ENCODE measurements at places on chromosomes 5 and 9. TPM values are rescaled to one million over a fixed set of nuclear protein-coding genes. Genes with fewer than 3 reads are reported as not detected.
A peak's percentile ranks its signal among the peaks of the same experiment; 100 is the strongest.

DNA sequence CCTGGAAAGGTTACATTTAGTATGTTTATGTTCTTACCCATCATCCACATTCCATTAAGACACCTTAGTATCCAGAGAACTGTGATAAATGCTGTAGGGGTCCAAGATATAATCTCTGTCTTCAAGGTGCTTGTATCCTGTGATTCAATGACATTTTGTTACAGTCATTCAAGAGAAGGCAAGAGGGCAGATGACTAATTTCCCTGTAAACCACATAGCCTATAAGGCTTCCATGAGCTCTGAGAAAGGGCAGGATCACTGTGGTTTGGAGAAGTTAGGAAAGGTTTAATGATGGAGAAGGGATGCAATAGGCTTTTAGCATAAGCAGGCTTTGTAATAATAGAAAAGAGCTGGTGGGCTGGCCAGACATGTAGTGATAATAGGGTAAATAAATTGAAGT, 40.0 kb downstream of the PAPPA start:
- no peaks in the 10 kb centered on the region for H3K4me1 ChIP-seq
- no peak overlapping the region for H3K27ac ChIP-seq
- H3K36me3 ChIP-seq, result no peaks in the 10 kb centered on the region
- H3K27me3 ChIP-seq, result no peaks in the 10 kb centered on the region
- DNase-seq, result no peak
- H3K4me3 ChIP-seq, result no peak overlapping the region

GRCh38 chr5:95327211-95327610, 42.3 kb upstream of the MCTP1 start:
- H3K27ac ChIP-seq, result no peak overlapping the region
- no peaks in the 10 kb centered on the region for H3K27me3 ChIP-seq
- H3K4me1 ChIP-seq, result no peaks in the 10 kb centered on the region
- DNase-seq, result peak; percentile 2
- no peaks in the 10 kb centered on the region for H3K36me3 ChIP-seq

- no peaks in the 10 kb centered on the region for H3K27me3 ChIP-seq
- H3K36me3 ChIP-seq, result no peaks in the 10 kb centered on the region
- DNase-seq, result no peak
- H3K4me3 ChIP-seq, result no peak overlapping the region
- H3K27ac ChIP-seq, result peak overlapping the region; percentile 40
- peaks cover 48% of the 10 kb centered on the region for H3K4me1 ChIP-seq
Observed at GRCh38 chr5:140251527-140251973, 51.4 kb downstream of the PFDN1 start.

- peaks cover 18% of the 10 kb centered on the region for H3K27me3 ChIP-seq
- H3K4me3 ChIP-seq, result no peak overlapping the region
- no peak for DNase-seq
- peaks cover 32% of the 10 kb centered on the region for H3K4me1 ChIP-seq
- no peaks in the 10 kb centered on the region for H3K36me3 ChIP-seq
Observed at GRCh38 chr9:136745389-136746154, 2.8 kb downstream of the LCN6 start.

DNA sequence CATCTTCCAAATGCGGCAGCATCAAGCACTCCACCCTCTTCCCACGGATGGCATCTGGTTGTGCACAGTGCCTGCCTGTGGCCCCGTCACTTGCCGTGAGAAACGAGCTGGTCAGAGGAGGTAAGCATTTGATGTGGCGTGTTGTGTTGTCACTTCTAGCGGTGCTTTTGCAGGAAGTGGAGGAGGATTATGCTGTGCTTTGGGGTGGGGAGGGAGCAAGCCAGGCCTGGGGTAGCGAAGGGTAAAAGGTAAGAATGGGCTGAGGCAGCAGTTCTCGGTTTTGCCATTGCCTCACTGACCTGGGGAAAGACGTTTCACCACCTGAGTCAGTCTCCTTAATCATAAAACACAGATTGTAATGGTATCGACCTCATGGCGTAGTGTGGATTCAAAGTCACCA, 2.3 kb upstream of the POMT1 start:
- H3K4me3 ChIP-seq, result no peak overlapping the region
- no peak overlapping the region for H3K27ac ChIP-seq
- peaks cover 21% of the 10 kb centered on the region for H3K4me1 ChIP-seq
- DNase-seq, result no peak

GRCh38 chr9:35858458-35858857, 11.7 kb downstream of the OR13J1 start:
- H3K4me1 ChIP-seq, result no peaks in the 10 kb centered on the region
- no peak overlapping the region for H3K27ac ChIP-seq
- no peaks in the 10 kb centered on the region for H3K36me3 ChIP-seq
- DNase-seq, result no peak

DNA sequence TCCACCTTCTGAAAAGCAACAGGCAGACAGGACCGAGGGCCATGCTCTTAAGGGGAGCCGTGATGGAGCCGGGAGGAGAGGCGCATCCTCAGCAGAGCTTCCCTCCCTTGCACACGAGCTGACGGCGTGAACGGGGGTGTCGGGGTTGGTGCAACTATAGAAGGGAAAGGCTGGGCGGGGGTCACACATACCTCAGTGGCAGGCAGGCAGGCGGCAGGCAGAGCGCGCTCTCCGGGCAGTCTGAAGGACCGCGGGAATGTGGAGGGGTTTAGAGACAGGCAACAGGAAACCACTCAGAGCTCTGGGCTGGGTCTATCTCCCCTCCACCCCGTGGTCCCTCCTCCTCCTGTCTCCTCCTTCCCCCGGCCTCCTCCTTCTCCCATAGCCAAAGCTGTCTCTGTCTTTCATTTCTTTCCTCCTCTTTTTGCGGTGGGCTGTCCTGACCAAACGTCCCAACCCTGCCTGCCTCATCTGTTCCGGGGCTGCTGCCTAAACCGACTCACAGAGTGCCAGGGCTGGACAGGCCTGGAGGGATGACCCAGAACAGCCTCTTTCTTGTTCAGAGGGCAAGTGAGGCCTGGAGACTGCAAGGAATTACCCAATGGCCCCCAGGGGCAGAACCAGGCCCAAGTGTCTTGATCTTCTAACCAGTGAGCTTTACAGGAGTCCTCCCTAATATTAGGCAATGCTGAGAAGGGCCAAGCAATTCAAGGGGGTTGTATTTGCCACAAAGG, at the start of gene SPARC:
Gene SPARC, minus strand, starts transcription at position 242 of the 734 bp plus-strand sequence. CDS start 10,727 bp downstream, outside the sequence.
- peak within 1 kb of the TSS; percentile 91 for H3K27ac ChIP-seq
- no peaks in the 10 kb centered on the region for H3K36me3 ChIP-seq
- H3K27me3 ChIP-seq, result no peaks in the 10 kb centered on the region

- H3K4me1 ChIP-seq, result peaks cover 50% of the 10 kb centered on the region
- peak; percentile 89 for DNase-seq
- H3K4me3 ChIP-seq, result peak overlapping the region; percentile 47
- H3K27me3 ChIP-seq, result no peaks in the 10 kb centered on the region
- H3K27ac ChIP-seq, result peak overlapping the region; percentile 54
- H3K36me3 ChIP-seq, result no peaks in the 10 kb centered on the region
Observed at GRCh38 chr5:107673368-107674136, 2.8 kb upstream of the EFNA5 start.

- H3K27ac ChIP-seq, result no peak overlapping the region
- DNase-seq, result no peak
- H3K36me3 ChIP-seq, result no peaks in the 10 kb centered on the region
- H3K27me3 ChIP-seq, result no peaks in the 10 kb centered on the region
Observed at GRCh38 chr5:14251733-14252132, 108.6 kb downstream of the TRIO start.

DNA sequence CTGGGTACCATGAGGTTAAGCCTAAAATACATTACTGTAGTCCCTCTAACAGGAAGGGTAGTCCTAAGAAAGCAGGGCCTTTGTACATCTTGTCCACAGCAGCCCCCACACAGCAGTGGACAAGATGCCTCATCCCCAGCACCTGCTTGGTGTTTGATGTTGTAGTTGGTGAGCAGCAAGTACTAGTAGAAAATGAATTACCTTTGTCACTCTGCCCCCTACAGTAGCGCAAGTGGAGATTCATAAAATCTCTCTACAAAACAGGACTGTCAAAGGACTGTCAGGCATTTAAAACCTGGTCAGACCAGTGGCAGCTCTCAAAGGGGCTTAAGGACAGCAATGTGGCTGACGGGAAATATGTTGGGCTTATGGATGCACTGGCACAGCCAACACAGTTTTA, 122.5 kb downstream of the TMEM174 start:
- no peak overlapping the region for H3K27ac ChIP-seq
- no peaks in the 10 kb centered on the region for H3K27me3 ChIP-seq
- H3K4me1 ChIP-seq, result peaks cover 17% of the 10 kb centered on the region
- H3K4me3 ChIP-seq, result no peak overlapping the region

DNA sequence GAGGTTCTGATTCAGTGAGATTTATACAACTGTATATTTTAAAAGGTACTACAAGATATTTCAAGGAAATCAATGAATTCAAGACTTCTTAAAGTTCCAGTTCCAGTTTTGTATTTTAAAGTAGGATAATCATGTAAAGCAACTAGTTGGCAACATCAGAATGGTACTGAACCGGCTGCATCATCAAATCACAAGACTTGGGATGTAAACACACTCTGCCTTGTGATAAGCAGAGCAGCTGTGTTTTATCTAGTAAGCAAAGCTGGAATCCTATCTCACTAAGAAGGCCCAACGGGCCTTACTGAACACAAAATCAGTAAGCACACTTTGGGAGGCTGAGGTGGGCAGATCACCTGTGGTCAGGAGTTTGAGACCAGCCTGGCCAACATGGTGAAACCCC, 327.2 kb upstream of the NREP start:
- no peak for DNase-seq
- no peak overlapping the region for H3K4me3 ChIP-seq
- H3K27ac ChIP-seq, result no peak overlapping the region
- H3K36me3 ChIP-seq, result no peaks in the 10 kb centered on the region
- H3K4me1 ChIP-seq, result no peaks in the 10 kb centered on the region
- H3K27me3 ChIP-seq, result no peaks in the 10 kb centered on the region

- no peak for DNase-seq
- no peaks in the 10 kb centered on the region for H3K36me3 ChIP-seq
- peaks cover 20% of the 10 kb centered on the region for H3K4me1 ChIP-seq
- no peaks in the 10 kb centered on the region for H3K27me3 ChIP-seq
- no peak overlapping the region for H3K4me3 ChIP-seq
Observed at GRCh38 chr5:124341066-124341858, 405.2 kb downstream of the ZNF608 start.

DNA sequence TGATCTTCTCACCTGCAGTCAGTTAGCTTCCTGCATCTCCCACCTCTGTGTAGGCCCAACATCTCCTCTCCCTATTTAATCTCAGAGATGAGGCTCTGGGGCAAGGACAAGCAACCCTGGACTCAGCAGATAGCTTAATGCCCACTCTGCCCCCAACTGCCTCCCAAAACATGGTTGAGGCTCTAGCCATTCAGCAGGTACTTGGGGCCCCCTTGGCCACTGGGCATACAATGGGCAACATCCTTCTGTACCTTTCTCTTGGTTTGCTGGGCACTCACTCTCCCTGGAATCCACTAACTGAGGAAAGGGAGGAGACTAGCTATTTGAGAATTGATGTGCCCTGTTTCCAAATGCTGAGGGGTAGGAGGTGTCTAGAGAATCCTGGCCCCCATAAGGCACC, 9.4 kb downstream of the IGIP start:
- H3K27me3 ChIP-seq, result no peaks in the 10 kb centered on the region
- H3K27ac ChIP-seq, result no peak overlapping the region
- no peak overlapping the region for H3K4me3 ChIP-seq
- DNase-seq, result no peak
- H3K4me1 ChIP-seq, result peaks cover 26% of the 10 kb centered on the region

GRCh38 chr5:143440448-143441115, 37.1 kb upstream of the NR3C1 start:
- no peaks in the 10 kb centered on the region for H3K27me3 ChIP-seq
- no peak overlapping the region for H3K4me3 ChIP-seq
- H3K27ac ChIP-seq, result no peak overlapping the region

GRCh38 chr5:72015103-72015548, 92.1 kb upstream of the MAP1B start:
- no peak overlapping the region for H3K4me3 ChIP-seq
- H3K27me3 ChIP-seq, result no peaks in the 10 kb centered on the region
- H3K27ac ChIP-seq, result no peak overlapping the region
- no peaks in the 10 kb centered on the region for H3K36me3 ChIP-seq

- DNase-seq, result no peak
- H3K27me3 ChIP-seq, result no peaks in the 10 kb centered on the region
- H3K4me1 ChIP-seq, result no peaks in the 10 kb centered on the region
- H3K27ac ChIP-seq, result no peak overlapping the region
- H3K36me3 ChIP-seq, result no peaks in the 10 kb centered on the region
- no peak overlapping the region for H3K4me3 ChIP-seq
Observed at GRCh38 chr5:127079994-127080491, 6.7 kb upstream of the C5orf63 start.

DNA sequence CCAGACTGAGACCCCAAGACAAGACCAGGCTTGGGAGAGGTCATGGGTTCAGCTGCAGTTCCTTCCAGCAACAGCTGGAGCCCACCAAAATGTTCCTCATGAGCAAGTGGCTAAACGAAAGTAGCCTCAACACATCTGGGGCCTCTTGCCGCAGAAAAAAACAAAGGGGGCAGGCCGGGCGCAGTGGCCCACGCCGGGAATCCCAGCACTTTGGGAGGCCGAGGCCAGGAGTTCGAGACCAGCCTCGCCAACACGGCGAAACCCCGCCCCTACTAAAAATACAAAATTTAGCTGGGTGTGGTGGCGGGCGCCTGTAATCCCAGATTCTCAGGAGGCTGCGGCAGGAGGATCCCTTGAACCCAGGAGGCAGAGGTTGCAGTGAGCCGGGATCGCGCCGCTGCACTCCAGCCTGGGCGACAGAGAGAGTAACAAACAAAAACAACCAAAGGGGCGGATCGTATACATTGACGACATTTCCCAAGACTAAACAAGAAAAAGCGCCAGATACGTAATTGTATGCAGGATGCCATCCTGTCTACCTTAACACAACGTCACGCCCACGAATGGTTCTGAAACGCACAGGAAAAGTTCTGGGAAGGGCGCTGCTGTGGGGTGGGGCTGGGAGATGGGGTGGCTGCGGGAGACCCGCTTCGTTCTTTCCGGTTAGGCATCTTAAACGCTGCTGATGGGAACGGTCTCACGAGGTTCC, 1.7 kb downstream of the INPP5E start:
- H3K27ac ChIP-seq, result no peak overlapping the region
- DNase-seq, result no peak
- peaks cover 30% of the 10 kb centered on the region for H3K4me1 ChIP-seq
- peak overlapping the region; percentile 99 for H3K4me3 ChIP-seq

GRCh38 chr9:14396171-14396570, 82.2 kb upstream of the NFIB start:
- H3K4me1 ChIP-seq, result peaks cover 7% of the 10 kb centered on the region
- H3K36me3 ChIP-seq, result no peaks in the 10 kb centered on the region
- no peak overlapping the region for H3K27ac ChIP-seq
- H3K4me3 ChIP-seq, result no peak overlapping the region
- no peak for DNase-seq

- H3K27me3 ChIP-seq, result no peaks in the 10 kb centered on the region
- no peak for DNase-seq
- H3K4me3 ChIP-seq, result no peak overlapping the region
- no peaks in the 10 kb centered on the region for H3K4me1 ChIP-seq
- H3K27ac ChIP-seq, result no peak overlapping the region
Observed at GRCh38 chr5:176884571-176884890, 14.6 kb downstream of the HK3 start.

- DNase-seq, result no peak
- peaks cover 34% of the 10 kb centered on the region for H3K4me1 ChIP-seq
- no peaks in the 10 kb centered on the region for H3K36me3 ChIP-seq
- H3K27me3 ChIP-seq, result no peaks in the 10 kb centered on the region
- H3K4me3 ChIP-seq, result peak overlapping the region; percentile 62
Observed at GRCh38 chr5:136132087-136132486, 558 bp upstream of the SMAD5 start.

FCN2 gene
- not detected for total RNA-seq

PCDHGA8 gene
- total RNA-seq, result 1.4 TPM

TLX3 gene
- total RNA-seq, result not detected

CDX1 gene
- total RNA-seq, result not detected

LCN15 gene
- total RNA-seq, result not detected

PRUNE2 gene
- total RNA-seq, result 5.6 TPM

MRPS27 gene
- 15.7 TPM for total RNA-seq

ELAVL2 gene
- total RNA-seq, result not detected

PCDHGA2 gene
- 2.3 TPM for total RNA-seq

QRFP gene
- not detected for total RNA-seq

OCLN gene
- 87.7 TPM for total RNA-seq

FAM200C gene
- 3.4 TPM for total RNA-seq
